Activated CD4-positive, alpha-beta memory T cell treated with anti-CD3 and anti-CD28 coated beads, Interleukin-2, amount 10 ng/mL, durations not matched to agents 7 days and 5 days (primary cell): ENCODE measurements at places on chromosomes 7 and 10.
A peak's percentile ranks its signal among the peaks of the same experiment; 100 is the strongest.

DNA sequence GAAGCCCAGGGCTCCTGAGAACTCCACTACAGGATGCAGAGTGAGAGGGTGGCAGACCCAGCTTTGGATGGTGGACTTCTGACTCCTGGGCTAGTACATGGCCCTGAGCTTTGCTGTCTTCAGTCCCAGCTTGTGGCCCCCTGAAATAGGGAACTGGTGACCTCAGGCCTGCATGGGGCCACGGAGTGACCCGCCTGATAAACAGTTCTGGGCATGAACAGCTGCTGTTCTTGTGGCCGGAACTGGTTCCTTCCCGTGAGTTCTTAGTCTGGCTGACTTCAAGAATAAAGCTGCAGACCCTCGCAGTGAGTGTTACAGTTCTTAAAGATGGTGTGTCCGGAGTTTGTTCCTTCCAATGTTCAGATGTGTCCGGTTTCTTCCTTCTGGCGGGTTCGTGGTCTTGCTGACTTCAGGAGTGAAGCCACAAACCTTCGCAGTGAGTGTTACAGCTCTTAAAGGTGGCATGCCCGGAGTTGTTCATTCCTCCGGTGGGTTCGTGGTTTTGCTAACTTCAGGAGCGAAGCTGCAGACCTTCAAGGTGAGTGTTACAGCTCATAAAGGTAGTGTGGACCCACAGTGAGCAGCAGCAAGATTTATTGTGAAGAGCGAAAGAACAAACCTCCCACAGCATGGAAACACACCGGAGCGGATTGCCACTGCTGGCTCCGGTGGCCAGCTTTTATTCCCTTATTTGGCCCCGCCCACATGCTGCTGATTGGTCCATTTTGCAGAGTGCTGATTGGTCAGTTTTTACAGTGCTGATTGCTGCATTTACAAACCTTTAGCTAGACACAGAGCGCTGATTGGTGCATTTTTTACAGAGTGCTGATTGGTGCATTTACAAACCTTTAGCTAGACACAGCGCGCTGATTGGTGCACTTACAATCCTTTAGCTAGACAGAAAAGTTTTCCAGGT is 268.0 kb downstream of the ZEB1 start:
- DNase-seq = no peak

DNA sequence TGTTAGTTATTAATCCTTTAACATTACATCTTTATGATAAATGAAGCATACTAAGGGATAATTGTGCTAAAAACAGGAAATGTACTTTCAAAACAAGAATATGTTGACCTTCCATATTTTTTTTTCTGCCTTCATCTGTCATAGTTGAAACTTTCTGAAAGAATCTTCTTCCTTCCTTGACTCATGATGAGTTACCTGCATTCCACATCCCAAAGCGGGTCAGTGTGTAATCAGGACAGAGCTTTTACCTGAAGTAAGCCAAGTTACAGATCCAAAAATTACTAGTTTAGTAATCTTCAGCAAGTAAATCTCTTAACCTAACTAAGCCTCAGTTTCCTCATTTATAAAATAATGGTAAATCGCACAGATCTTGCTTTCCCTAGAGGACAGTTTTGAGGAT is 13.4 kb upstream of the ARL4A start:
- no peak for DNase-seq

DNA sequence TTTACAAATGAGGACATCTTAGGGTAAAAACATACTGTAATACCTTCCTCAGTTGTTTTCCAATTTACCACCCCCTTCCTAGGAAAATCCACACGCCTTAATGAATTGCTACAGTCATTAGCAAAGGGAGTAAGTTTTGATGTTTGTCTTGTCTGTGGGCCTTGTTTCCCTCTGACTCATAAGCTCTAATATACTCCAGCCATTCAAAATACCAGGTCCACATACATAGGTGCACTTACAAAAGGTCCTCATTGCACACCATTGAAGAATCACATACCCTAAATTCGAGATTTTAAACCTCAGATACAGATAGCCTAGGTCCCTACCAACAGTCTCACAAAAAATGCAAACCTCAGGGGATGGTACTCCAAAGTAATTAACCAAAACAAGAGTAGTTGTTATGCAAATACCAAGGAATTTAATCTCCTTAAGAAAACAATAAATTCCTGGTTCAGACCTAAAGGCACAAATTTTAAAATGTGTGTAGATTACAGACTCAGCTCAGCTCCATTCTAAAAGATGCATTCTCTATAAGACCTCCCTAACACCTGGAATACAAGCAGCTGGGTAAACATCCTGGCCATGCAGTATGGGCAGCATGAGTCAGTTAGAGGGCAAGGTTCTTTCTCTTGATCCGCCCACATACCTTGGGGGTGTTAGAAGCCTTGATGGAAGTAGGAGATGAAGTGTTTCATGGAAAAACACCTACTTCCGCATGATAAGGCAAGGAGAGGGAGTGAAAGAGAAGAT is 3.0 kb upstream of the LIPK start:
- no peak for DNase-seq

DNA sequence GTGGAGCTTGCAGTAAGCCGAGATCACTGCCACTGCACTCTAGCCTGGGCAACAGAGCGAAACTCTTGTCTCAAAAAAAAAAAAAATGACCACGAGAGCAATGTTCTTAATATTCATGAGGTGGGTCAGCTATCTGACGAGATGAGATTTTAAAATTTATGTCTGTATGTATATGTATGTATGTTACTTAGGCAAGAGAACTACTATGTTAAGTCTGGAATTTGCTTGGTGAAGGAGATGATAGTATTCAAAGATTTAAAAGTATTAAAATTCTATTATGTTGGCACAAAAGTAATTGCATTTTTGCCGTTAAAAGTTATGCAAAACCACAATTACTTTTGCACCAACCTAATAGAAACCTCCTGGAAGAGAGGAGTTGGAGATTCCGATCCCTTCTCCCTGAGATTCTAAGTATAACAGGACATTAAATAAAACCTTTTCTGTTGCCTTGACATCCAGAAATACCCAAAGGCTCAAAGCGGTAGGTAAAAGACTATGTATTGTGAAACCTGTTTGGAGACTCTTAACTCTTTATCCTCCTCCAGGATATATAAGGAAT is 114.3 kb upstream of the TNS3 start:
- no peak for DNase-seq

DNA sequence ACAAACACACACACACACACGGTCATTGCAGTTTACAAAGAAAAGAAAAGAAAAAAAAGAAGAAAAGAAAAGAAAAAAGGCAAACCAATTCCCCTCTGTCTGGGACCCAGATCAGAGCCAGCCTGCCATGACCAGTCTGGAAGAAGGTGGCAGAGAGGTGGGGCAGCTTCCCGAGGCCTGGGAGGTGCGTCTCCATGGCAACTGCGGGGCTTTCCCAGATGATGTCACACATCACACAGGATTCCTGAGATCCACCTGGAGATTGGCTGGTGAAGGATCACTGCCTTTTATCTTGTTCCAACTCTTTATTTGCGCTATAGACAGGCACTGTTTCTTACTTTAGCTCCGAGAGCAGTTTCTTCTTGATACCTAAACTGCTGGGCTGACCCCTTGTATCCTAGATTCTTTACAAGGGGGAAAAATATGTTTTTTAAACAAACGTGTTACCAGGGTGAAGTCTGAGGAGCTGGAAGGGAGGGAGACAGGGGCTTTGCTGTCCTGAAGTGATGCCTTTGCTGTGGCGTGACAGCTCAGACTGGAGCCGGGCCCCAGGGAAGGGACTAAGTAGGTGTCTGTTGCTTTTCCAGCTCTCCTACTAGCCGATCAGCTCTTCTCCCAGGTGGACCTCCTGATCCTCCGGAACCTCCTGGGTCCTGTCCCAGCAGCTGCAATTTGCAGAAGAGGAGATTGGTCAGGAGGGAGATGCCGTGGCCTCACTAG is 298.5 kb downstream of the KLF6 start:
- DNase-seq = no peak

DNA sequence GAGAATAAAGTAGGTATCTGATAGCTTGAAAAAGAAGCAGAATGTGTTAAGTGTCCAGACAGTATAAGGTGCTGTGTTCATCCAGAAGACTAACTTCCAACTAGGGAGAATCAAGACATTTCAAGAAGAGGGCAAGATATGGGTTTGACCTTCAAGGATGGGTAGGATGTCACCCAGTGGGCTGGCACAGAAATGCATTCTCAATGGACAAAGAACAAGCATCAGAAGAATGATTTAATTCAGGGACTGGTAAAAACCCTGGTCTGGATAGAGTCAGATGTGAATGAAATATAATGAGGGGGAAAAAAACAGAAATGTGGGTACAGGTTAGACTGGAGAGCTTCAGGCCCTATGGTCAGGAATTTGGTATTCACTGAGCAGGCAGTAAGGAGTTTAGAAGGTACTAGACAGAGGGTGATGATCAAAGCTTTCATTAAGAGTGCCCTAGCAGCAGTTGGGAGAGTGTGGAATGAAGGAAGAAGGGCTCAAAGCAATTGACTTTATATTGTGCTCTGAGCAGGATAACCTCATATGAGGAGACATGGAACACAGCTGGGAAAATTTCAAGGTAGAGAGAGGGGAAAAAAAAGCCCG is 180.7 kb upstream of the ANK3 start:
- no peak for DNase-seq

GRCh38 chr7:130831817-130832481 is 97.9 kb upstream of the KLF14 start:
- DNase-seq = no peak

DNA sequence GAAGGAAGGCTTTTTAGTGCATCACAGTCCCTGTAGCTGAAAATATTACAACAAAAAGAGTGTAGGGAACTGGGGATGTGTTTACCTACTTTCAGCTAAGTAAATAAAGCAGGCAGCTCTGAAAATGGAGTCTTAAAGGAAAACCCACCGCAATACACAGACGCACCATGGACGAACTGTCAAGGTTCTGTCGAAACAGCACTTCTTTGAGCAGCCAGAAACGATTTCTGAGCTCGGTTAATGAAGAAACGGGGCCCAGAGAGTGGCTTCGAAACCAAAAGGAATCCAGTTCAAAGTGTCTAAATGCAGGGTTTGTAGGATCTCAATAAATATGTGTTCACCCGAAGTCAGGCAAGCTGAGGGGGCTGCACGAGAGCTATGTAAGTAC is 275.4 kb upstream of the NEBL start:
- DNase-seq = no peak

DNA sequence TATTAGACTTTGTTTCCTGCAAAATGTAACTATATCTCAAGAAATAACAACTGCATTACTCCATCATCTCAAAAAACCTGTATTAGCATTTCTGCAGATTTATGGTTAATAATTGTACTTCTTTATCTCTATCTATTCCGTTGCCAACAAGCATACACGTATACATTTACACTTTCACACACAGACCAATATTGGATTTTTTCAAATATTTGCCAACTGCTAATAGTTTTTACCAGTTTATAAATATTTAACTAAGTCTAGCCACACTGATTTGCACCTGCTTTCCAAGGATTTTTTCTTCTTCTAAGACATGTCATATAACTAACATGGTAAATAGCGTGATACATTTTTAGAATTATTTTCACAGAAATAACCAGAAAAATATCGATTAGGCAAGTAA is 12.2 kb downstream of the LRRN3 start:
- no peak for DNase-seq

DNA sequence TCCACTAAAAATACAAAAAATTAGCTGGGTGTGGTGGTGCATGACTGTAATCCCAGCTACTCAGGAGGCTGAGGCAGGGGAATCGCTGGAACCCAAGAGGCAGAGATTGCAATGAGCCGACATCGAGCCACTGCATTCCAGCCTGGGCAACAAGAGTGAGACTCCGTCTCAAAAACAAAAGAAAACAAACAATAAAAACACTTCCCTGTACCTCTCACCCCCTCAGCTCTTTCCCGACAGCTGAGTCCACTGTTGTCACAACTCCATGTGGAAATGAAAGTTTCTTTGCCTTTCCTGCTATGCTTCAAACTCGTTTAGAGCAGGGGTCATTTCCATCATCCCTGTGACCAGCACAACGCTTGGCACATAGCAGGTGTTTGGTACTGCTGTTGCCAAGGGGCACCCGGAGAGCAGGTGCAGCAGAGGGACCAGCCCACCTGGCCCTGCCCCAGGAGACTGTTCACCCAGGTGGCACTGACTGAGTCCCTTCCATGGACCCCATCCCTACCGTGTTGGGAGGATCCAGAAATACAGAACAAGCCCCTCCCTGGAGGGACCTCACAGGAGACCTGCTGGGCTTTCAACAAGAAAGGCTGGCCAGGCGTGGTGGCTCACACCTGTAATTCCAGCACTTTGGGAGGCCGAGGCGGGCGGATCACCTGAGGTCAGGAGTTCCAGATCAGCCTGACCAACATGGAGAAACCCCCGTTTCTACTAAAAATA is 4.9 kb downstream of the TMEM130 start:
- DNase-seq = no peak

- DNase-seq = peak; percentile 9
These were observed 55.7 kb downstream of the TMEM209 start for GRCh38 chr7:130149281-130150139.
